Activated T-helper 17 cell treated with anti-CD3 and anti-CD28 coated beads, Interleukin-2, amount 50 U/mL, for 72 hours (primary cell): ENCODE measurements at places on chromosomes 2 and 18.

DNA sequence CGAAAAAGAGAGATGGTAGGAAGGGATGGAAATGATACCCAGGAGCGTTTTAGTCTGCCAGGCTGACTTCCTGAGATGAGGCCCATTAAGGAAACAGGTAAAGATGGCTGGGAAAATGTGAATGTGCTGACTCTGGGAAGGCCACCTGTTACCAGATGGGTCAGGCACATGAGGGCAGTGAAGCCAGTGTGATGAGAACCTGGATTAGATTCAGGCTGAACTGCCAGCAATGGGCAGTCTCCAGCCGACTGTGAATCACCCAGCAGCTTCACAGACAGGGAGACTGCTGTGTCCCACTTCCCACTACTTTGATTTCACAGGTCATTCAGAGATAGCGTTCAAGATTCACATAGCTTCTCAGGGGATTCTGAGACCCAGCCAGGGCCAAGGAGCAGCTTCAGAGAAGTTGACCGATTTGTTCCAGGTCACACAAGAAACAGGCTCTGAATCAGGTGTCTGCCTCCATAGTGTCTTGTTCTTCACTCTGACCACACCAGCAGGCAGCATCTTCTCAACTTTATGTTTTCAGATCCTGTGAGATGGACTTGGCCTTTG, 26.4 kb downstream of the CAPN13 start:
- no peak for ATAC-seq

DNA sequence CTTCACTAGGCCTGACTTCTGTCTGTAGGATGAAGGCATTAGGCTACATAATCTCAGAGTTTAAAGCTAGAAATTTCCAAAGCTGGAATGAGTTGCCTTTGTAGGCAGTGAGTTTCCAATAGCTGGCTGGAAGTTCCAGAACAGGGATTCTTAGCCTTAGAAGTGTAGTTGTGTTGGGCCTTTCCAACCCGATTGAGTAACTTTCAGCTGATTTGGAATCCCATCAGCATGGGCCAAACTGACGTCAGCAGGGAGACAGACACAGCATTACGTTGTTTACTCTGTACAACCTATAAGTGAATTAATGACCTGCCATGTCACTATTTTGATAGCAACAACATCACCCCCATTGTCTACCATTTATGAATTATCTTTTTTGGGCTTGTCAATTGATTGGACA, 56.9 kb downstream of the SETBP1 start:
- ATAC-seq: no peak

- ATAC-seq: no peak
These were observed 24.2 kb upstream of the KLF11 start for GRCh38 chr2:10019174-10019573.

DNA sequence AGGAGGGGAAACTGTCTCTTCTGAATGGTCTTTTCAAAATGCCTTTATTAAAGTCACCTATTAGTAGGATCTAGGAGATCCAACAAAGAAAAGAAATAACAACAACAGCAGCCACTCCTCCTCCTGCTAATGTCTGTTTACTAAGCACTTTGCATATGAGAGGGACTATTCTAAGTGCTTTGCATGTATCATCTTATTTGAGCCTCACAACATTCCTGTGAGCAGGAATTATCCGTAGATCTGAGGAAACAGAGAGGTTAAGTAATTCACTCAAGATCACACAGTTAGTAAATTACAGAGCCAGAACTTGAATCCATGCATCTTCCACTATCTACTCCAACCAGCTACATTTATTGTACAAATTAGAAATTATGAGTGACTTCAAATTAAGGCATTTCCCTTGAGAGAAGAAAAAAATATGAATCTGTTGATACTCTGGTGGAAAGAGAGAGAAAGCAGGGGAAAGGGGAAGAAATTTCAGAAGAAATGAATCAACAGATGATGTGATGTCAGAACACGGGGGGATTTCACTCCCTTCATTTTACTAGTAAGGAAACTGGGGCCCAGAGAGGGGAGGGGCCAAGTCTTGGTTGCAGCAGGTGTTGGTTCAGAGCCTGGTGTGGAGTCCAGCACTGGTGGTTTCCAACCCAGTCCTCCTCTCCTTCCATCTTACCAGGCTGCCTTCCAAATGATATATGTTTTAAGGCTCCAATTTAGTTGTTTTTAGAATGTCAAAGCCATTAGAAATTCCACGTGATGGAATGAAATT, 49.7 kb downstream of the TSN start:
- no peak for ATAC-seq

DNA sequence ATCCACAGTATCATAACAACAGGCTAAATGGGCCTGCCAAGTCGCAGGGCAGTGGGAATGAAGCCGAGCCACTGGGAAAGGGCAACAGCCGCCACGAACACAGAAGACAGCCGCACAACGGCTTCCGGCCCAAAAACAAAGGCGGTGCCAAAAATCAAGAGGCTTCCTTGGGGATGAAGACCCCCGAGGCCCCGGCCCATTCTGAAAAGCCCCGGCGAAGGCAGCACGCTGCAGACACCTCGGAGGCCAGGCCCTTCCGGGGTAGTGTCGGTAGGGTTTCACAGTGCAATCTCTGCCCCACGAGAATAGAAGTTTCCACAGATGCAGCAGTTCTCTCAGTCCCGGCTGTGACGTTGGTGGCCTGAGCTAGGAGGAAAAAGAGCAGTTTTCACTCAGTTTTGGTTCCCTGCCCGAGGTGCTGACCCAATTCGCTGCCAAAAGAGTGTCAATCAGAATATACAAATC, 32.2 kb downstream of the KCTD18 start:
- ATAC-seq: no peak
